ENCODE measurements at places on chromosomes 12 and 14.

GRCh38 chr12:128783129-128783574, 40.6 kb downstream of the SLC15A4 start:
- DNase-seq: no peak

- no peak for DNase-seq
These were observed 24.1 kb downstream of the NTN4 start for GRCh38 chr12:95766356-95767019.

- DNase-seq: no peak
These were observed 226.8 kb upstream of the HMGA2 start for GRCh38 chr12:65597527-65597926.

DNA sequence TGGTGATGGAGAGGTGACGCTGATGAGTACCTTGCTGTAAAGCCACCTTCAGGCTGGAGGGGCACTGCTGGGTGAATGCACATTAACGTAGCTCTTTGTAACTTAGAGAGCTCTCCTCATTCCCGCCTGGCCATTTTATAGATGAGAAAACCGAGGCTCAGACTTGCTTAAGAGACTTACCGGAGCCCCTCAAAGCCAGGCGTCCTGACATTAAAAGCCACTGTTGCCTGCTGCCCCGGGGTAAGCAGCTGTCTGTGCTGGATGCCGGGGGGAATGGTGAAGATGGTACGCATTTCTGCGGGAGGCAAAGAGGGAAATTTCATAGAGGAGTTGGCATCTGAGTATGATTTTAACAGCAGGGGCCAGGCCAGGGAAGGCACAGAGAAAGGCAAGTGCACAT, 49.6 kb upstream of the VRK1 start:
- DNase-seq: no peak

GRCh38 chr12:104340925-104341611, 37.5 kb downstream of the EID3 start:
- no peak for DNase-seq

DNA sequence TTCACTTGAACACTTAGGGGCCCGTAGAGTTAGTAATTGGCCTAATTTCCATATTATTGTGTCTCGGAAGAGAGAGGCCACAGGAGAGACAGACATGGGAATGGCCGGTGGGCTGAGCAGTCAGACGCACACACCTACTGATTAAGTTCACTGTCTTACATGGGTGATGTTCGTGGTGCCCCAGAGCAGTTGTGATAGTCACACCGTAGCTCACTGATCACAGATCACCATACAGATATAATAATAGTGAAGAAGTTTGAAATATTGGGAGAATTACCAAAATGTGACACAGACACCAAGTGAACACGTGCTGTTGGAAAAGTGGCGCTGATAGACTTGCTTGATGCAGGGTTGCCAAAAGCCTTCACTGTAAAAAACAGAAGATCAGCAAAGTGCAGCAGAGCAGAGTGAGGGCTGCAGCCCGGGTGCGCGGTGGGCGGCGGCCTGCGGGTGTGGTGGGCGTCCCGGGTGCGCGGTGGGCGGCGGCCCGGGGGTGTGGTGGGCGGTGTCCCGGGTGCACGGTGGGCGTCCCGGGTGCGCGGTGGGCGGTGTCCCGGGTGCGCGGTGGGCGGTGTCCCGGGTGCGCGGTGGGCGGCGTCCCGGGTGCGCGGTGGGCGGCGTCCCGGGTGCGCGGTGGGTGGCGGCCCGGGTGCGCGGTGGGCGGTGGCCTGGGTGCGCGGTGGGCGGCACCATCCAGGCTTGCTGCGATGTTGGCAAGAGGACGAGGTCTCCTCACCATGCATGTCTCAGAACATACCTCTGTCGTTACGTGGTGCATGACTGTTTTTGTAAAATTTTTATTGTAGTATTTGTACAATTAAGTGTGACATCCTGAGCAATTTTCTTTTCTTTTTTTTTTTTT, 34.3 kb upstream of the TEX22 start:
- no peak for DNase-seq

DNA sequence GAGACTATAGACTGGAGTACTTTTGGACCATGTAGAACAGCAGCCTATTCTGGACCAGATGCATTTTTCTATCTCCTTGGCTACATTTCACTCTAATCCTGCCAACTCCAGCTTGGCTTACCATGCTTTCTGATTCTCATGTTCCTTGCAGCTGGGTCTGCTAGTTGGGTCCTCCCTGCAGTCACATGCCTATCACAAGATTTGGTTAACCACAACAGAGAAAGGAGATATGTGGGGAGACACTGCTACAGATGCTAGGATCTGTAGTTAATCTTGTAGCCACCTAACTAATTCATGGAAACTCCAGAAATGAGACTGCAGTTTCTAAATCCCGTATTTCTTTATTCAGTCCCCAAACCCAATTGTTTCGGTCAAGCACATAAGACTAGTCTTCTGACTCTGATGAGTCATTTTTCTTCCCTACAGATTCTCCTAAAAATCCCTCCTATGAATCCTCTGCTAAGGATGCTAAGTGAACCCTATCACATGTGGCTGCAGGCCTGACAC, 410.6 kb downstream of the DAD1 start:
- no peak for DNase-seq

GRCh38 chr14:36556811-36557433, 25.5 kb downstream of the NKX2-8 start:
- DNase-seq: no peak

GRCh38 chr12:96814200-96814599, 92.9 kb upstream of the NEDD1 start:
- no peak for DNase-seq

DNA sequence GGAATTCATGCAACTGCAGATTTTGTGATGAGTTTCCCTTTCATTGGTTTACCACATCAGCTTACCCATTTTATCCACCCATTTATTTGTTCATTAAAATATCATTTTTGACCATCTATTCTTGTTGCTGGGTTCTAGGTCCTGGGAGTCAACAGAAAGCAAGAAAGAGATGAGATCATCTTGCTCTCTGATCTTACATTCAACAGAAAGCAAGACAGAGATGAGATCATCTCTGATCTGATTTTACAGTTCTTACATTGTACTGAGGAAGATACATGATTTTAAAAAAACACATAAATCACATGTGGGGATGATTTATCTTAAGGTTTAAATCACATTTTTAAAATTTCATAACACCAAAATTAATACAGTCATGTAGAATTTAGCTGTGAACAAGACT, 2.3 kb downstream of the TAS2R46 start:
- DNase-seq: no peak

- no peak for DNase-seq
These were observed 49.3 kb downstream of the EEA1 start for GRCh38 chr12:92879698-92880322.

DNA sequence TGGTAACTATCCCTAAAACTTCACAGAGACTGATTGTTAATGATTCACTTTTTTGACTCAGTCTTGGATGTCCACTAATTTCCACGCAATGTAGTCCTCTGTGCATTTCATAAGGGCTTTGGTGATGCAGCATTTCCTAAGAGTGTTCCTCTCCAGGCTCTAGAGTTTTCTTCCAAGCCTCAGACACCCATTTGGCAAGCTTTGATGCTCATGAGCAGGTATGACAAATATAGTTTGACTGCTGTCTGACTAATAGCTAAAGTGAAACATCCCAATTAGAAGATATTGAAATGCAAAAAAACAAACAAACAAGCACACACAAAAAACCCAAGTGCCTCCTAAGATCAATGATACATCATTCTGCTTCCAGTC, 1.5 kb upstream of the VAMP1 start:
- DNase-seq: no peak

GRCh38 chr12:58917699-58918468, 2.4 kb downstream of the LRIG3 start:
- no peak for DNase-seq

- no peak for DNase-seq
These were observed 200.6 kb downstream of the ANO4 start for GRCh38 chr12:100995201-100995600.

All from activated CD4-positive, CD25-positive, alpha-beta regulatory T cell treated with anti-CD3 and anti-CD28 coated beads, Interleukin-2, amount 50 U/mL, for 72 hours (primary cell).